Urinary bladder (tissue), 4 donors: ENCODE measurements at places on chromosomes 16 and 17. TPM values are rescaled to one million over a fixed set of nuclear protein-coding genes. Genes with fewer than 3 reads are reported as not detected.

Gene BAIAP3
- polyA plus RNA-seq: 2.7 TPM

Gene CIBAR2
- not detected for polyA plus RNA-seq

Gene SCNN1G
- 0.61 TPM for polyA plus RNA-seq

Gene PRKCB
- polyA plus RNA-seq: 8.9 TPM

Gene RRAD
- 26.1 TPM for polyA plus RNA-seq
